ENCODE measurements at places on chromosomes 11 and 22. TPM values are rescaled to one million over a fixed set of nuclear protein-coding genes. Genes with fewer than 3 reads are reported as not detected.
A peak's percentile ranks its signal among the peaks of the same experiment; 100 is the strongest.

DNA sequence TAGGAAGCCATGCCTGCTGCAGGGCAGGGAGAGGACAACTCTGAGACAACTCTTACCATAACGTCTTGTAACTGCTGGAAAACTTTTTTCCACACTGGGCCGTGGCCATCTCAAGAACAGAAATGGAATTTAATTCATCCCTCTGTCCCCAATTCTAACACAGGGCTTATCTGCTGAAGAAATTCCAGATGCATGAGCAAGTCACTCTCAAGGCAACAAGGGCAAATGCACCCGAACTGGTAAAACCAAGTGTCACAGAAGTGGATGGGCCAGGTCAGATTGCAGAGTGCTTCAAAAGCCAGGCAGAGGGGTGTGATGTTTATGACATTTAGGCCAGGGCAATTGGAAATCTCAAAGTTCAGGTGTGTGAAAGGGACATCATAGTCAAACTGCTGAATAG, 7.4 kb downstream of the SMPD1 start:
- no peaks in the 10 kb centered on the region for H3K27me3 ChIP-seq
- no peaks in the 10 kb centered on the region for H3K36me3 ChIP-seq
- H3K4me3 ChIP-seq = no peak overlapping the region

- H3K36me3 ChIP-seq = no peaks in the 10 kb centered on the region
- peak overlapping the region; percentile 81 for H3K27ac ChIP-seq
- DNase-seq = peak; percentile 78
- H3K4me1 ChIP-seq = peaks cover 32% of the 10 kb centered on the region
- H3K4me3 ChIP-seq = no peak overlapping the region
Observed at GRCh38 chr11:83723999-83724398, 437.8 kb upstream of the CCDC90B start.

DNA sequence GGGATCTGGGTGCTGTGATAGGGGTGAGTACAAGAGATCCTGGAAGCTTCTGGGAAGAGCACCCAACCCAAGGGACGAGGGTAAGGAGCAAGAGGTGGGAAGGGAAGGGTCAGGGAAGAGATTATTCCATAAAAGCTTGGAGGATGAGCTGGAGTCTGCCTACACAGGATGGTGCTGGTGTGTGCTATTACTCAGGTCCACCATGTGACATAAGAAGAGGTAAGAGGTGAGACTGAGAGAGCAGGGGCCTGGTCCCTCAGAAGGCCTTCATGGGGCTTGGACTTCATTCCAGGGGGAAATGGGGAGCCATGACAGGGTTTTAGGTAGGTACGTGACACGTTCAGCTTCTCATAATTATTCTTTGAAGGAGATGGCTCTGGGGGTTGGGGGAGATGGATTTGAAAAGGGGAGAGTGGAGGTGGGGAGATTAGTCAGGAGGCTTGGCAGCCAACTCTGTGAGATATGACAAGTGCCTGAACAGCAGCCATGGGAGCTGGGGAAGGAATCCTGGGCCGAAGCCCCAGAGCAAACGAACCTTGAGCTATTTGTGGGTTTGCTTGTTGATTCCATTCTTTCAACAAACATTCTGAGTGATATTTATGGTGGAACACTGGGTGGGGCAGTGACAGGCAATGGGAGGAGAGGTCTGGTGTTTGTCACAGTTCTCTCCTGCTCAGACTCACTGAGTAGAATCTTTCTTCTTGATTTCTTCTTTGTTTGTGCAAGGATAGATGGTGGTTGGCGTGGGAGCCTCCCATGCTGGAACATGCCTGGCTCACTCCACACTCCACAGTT, 11.2 kb upstream of the NCAM1 start:
- no peaks in the 10 kb centered on the region for H3K4me1 ChIP-seq
- no peak for DNase-seq
- no peak overlapping the region for H3K27ac ChIP-seq
- H3K27me3 ChIP-seq = no peaks in the 10 kb centered on the region
- H3K4me3 ChIP-seq = no peak overlapping the region

CRYBA4 gene
- total RNA-seq = not detected

- no peak overlapping the region for H3K27ac ChIP-seq
- H3K27me3 ChIP-seq = no peaks in the 10 kb centered on the region
- no peak for DNase-seq
Observed at GRCh38 chr11:129148487-129148886, 43.6 kb downstream of the ARHGAP32 start.

ISX gene
- total RNA-seq = 4.0 TPM

DNA sequence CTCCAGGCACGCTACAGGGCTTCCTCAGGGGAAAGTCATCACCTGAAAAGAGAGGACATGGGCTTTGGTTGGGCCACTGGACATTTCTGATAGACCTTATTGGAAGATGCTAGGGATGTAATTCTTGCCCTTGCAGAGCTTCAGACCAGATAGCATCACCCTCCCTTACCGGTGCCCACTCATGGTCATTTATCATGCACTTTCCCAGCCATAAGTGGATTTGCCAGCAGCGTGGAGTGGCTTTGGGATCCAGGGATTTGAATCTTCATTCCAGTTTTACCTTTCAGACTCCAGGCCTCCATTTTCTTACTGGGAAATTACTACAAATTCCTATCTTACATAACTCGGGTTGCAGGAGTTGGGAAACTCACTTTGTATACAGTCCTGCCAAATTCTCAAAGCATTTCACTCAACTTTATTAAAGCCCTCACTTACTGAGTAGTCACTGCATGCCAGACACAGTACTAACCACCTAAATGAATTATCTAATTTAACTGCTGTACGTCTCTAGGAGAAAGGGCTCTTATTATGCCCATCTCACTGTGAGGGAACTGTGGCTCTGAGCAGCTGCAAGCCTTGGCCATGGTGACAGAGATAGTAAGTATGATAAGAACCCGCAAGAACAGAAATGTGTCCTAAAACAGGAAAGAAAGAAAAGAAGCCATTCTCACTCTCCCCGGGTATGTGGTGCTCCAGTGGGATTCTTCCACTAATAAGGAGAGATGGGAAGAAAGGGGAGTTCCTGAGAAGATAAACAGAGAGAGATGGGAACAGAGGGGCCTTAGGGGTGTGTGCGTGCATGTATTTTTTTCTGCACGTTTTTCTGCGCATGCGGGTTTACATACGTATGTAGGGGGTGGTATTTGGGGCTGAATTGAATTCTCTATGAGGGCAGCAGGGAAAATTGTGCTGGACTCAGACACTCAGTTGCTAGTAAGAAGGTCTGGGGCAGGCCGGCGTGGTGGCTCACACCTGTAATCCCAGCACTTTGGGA, 9.7 kb downstream of the CHRM1 start:
- no peaks in the 10 kb centered on the region for H3K36me3 ChIP-seq
- peaks cover 24% of the 10 kb centered on the region for H3K4me1 ChIP-seq
- H3K27ac ChIP-seq = no peak overlapping the region
- no peak for DNase-seq
- no peak overlapping the region for H3K4me3 ChIP-seq

GRCh38 chr11:126927623-126928022, 72.9 kb downstream of the KIRREL3 start:
- H3K4me1 ChIP-seq = no peaks in the 10 kb centered on the region
- no peak overlapping the region for H3K4me3 ChIP-seq
- H3K36me3 ChIP-seq = no peaks in the 10 kb centered on the region
- no peaks in the 10 kb centered on the region for H3K27me3 ChIP-seq
- no peak overlapping the region for H3K27ac ChIP-seq
- no peak for DNase-seq

DNA sequence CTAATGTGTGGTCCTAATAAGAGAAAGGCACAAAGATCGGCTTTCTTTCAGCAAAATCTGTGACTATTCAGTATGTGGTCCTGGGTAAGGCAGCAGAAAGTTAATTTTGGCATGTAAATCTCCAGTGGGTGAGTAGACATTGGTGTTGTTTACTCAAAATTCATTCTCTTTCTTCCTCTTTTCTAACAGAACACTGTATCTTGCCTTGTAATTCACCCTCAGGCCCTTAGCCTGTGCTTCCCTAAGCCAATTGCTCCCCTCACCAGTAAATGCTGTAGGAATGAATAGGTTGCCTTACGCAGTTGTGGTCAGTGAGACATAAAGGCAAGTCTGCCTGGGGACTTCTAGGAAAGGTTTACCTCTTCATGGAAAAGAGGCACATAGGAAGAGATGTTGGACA, 49.9 kb upstream of the PDE3B start:
- no peaks in the 10 kb centered on the region for H3K27me3 ChIP-seq
- H3K27ac ChIP-seq = no peak overlapping the region
- no peaks in the 10 kb centered on the region for H3K36me3 ChIP-seq
- H3K4me1 ChIP-seq = no peaks in the 10 kb centered on the region
- DNase-seq = no peak
- no peak overlapping the region for H3K4me3 ChIP-seq

HBG2 gene
- not detected for total RNA-seq

OR8A1 gene
- not detected for total RNA-seq

DNA sequence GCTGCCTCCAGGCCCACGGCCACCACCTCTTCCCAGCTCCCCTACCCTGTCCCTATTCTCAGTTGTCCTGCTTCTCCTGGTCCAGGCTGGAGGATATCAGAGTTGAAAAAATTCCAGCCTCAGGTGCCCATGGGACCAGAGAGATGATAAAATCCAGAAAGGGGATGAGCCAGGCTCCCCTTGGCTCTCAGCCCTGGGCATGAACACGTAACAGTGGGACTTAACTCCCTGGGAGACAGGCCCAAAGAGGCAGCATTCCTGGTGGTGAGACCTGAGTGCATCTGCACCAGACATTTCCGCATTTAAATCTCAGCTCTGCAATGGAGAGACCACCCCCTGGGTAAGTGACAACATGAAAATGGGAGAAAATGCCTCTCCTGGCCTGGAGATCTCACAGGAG, 10.4 kb upstream of the SLC39A13 start:
- H3K27ac ChIP-seq = no peak overlapping the region
- no peaks in the 10 kb centered on the region for H3K27me3 ChIP-seq
- H3K4me1 ChIP-seq = peaks cover 16% of the 10 kb centered on the region
- H3K36me3 ChIP-seq = no peaks in the 10 kb centered on the region
- no peak overlapping the region for H3K4me3 ChIP-seq
- DNase-seq = no peak

- peaks cover 27% of the 10 kb centered on the region for H3K4me1 ChIP-seq
- H3K36me3 ChIP-seq = no peaks in the 10 kb centered on the region
- no peak for DNase-seq
- H3K27ac ChIP-seq = no peak overlapping the region
Observed at GRCh38 chr11:46953093-46953492, 16.5 kb downstream of the CSTPP1 start.

- DNase-seq = no peak
- H3K27ac ChIP-seq = no peak overlapping the region
- no peak overlapping the region for H3K4me3 ChIP-seq
- no peaks in the 10 kb centered on the region for H3K36me3 ChIP-seq
- H3K4me1 ChIP-seq = no peaks in the 10 kb centered on the region
Observed at GRCh38 chr11:12667646-12668045, 6.6 kb upstream of the TEAD1 start.

- DNase-seq = no peak
- H3K4me3 ChIP-seq = no peak overlapping the region
- H3K36me3 ChIP-seq = no peaks in the 10 kb centered on the region
- no peak overlapping the region for H3K27ac ChIP-seq
- peaks cover 7% of the 10 kb centered on the region for H3K4me1 ChIP-seq
Observed at GRCh38 chr11:110339456-110340250, 43.2 kb upstream of the RDX start.

- H3K4me1 ChIP-seq = no peaks in the 10 kb centered on the region
- no peaks in the 10 kb centered on the region for H3K27me3 ChIP-seq
- no peak overlapping the region for H3K27ac ChIP-seq
- no peak for DNase-seq
- no peaks in the 10 kb centered on the region for H3K36me3 ChIP-seq
Observed at GRCh38 chr11:115525531-115526006, 21.4 kb upstream of the CADM1 start.

XKR3 gene
- total RNA-seq = not detected

DNA sequence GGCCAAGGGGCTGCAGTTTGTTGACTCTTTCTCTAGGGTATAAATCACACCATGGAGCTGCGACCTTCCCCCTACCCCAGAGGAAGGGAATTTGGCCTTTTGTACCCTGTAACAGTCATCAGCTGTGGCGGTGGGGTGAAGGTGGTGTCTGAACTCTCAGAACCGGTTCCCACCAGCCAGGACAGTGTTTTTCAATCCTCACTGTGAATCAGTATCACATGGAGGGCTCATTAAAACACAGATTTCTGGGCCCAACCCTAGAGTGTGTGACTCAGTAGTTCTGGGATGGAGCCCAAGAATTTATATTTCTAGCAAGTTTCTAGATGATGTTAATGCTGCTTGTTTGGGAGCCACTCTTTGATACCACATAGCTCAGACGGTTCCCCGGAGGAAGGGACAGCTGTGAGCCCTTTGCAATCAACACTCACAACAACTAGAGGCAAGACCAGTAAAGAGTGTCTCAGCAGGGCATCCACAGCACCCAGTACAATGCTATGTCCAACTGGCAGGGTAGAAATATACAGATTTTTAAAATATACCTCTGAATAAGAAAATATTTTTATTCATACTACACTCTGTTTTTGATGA, 43.9 kb upstream of the FAT3 start:
- H3K4me1 ChIP-seq = no peaks in the 10 kb centered on the region
- no peak for DNase-seq
- H3K27ac ChIP-seq = no peak overlapping the region
- no peaks in the 10 kb centered on the region for H3K27me3 ChIP-seq
- no peak overlapping the region for H3K4me3 ChIP-seq

DNA sequence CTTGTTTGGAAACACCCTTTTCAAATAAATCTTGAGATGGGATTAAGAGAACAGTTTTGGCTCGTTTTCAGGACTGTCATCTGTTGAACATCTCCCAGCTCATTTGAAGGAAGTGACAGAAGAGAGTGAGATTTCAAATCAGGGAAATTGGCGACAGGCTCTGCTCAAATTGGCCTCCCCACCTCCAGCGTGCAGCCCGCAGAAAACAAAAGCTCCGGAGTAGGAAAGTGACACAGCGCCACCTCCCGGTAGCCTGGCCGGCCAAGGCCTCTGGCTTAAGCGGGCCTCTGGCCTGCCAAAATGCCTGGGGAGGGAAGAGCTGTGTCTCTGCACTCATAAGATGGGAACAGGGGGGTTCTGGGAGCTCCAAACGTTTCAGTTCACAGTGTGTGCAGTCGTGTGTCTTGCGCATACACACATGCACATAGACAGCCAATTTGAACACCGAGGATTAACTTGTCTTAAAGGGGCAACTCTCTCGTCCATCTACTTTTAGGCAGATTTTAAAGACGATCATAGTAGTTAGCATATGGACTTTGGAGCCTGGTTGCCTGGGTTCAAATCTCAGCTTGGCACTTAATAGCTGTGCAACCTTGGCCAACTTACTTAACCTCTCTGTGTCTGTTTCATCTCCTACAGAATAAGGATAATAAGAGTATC, 132.7 kb upstream of the RCN1 start:
- no peaks in the 10 kb centered on the region for H3K4me1 ChIP-seq
- DNase-seq = peak; percentile 70
- no peak overlapping the region for H3K4me3 ChIP-seq
- no peaks in the 10 kb centered on the region for H3K36me3 ChIP-seq

- peaks cover 65% of the 10 kb centered on the region for H3K4me1 ChIP-seq
- no peaks in the 10 kb centered on the region for H3K27me3 ChIP-seq
- H3K27ac ChIP-seq = peak overlapping the region; percentile 38
- no peak overlapping the region for H3K4me3 ChIP-seq
Observed at GRCh38 chr11:68317147-68317785, 4.9 kb downstream of the LRP5 start.

All from body of pancreas (tissue), 4 donors.